ENCODE measurements at places on chromosomes 3 and 15. TPM values are rescaled to one million over a fixed set of nuclear protein-coding genes. Genes with fewer than 3 reads are reported as not detected.

GRCh38 chr3:64392001-64392400, 166.7 kb upstream of the PRICKLE2 start:
- DNase-seq: no peak

GRCh38 chr15:88810446-88810845, 7.2 kb downstream of the ACAN start:
- DNase-seq: no peak

GRCh38 chr3:140510303-140510861, 167.5 kb upstream of the TRIM42 start:
- DNase-seq: no peak

- no peak for DNase-seq
Measured at GRCh38 chr3:164302622-164303021, 775.7 kb downstream of the SI start.

DNA sequence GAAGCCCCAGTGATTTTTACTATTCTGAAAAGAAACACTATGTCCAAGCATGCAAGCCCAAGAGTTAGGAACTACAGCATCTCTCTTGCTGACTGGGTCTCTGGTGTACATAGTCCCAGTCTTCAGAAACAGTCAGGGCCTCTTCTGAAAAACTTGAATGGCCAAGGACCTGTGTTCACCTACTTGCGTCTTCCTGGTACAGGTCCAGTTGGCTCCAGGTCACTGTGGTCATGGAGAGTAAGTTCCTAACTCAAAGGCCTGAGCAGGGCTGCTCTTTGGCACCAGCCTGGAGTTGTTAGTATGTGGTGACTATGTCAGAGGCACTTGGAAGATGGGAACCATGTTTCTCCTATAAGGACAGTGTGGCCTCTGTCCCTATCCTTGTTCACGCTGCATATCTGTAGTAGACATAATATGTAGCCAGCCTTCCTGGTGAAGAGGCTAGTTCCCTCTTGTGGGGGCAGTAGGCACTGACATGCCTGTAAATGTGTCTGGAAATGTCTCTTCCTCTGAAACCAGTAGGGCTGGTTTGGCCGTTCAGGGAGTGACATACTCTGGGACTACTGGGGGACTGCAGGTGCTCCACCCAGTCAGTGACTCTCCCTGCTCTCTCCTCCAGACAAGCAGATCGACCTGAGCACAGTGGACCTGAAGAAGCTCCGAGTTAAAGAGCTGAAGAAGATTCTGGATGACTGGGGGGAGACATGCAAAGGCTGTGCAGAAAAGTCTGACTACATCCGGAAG, 2.6 kb upstream of the RBM15B start:
- DNase-seq: no peak

GRCh38 chr3:134904776-134905646, 110.0 kb downstream of the EPHB1 start:
- DNase-seq: no peak

GRCh38 chr3:150238995-150239619, 169.0 kb upstream of the TSC22D2 start:
- DNase-seq: no peak

DNA sequence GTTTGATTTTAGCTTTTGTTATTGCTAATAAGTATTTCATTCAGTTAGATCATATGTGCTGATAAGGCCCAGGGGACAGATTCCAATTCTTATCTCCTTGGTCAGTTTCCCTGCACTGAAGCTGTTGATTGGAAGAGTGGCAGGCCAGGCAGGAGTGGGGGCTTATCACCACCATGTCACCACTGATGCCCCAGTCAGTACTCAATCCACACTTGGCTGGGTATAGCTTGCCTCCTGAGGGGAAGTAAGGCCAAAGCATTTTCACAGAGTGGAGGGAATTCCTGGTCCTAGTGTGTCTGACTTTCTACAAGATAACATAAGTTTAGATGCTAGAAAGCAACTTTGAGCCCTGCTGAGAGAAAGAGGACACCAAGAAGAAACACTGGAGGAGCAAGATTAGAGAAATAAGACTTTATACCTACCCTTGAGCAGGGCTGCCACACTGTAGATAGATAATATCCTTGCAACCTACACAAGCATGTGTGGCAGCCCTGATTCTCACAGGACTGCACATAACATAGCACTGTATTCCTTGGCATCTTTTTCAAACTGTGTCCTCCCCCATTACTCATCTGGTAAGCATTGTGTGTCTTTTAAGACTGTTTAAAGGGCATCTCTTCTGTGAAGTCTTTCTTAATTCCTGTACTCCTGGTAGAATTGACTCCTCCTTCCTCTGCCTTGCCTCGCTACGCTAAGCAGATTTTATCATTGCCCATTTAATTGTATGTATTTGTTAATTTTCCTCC, 24.3 kb downstream of the OXNAD1 start:
- no peak for DNase-seq

DNA sequence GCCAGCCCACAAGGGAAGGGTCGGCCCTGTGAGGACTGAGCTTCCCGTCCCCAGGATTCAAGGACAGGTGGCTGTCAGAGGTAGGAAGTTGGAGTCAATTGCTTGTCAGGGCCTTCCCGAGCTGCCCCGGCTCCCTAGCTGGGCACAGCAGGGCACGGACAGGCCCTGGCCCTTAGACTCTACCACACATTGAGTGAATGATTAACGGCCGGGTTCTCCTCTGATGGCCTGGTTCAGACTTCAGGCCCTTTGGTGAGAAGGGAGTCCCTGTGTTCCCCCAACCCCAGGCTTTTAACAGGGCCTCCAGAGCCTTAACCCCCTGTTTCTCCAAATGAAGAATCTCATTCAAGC, 16.4 kb upstream of the FGD5 start:
- no peak for DNase-seq

- no peak for DNase-seq
Measured at GRCh38 chr3:157354722-157355121, 81.9 kb upstream of the PTX3 start.

- DNase-seq: no peak
Measured at GRCh38 chr3:45088543-45089358, 57.4 kb downstream of the CDCP1 start.

- no peak for DNase-seq
Measured at GRCh38 chr15:46815240-46815639, 902.1 kb upstream of the SEMA6D start.

DNA sequence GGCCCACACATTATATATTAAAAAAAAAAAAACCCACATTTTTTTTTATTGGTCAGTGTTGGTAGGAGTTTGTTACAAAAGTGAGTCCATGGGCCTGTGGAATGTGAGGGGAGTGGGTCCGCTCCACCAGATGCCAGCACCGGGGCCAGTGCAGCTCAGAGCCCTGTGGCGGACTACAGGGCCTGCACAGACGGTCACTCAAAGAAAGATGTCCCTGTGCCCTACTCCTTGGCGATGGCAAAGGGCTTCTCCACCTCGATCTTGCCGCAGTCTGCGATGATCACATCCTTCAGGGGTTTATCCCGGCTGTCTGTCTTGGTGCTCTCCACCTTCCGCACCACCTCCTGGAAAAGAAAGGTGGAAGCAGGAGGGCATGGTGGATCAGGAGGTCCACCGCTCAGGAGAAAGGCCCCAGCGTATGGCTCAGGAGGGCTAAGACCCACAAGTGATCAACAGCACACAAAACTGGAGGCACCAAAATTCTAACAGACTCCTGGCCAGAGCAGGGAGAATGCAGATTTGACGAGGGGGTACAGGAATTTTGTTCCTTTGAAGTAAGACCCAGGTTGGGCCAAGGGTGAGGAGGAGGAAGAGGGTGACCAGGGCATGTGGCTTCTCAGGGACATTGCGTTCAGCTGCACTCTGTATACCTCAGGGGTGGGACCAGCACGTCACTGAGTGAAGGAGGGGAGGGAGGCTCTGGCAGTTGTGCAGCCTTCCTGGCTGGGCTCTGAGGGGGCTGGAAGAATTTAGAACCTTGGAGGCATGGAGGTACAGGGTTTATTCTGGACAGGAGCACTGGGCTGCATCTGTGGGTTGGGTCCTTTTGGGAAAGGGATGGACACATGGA, 4.5 kb downstream of the SNX22 start:
- no peak for DNase-seq

GRCh38 chr3:52502001-52502400, 6.9 kb downstream of the STAB1 start:
- no peak for DNase-seq

DNA sequence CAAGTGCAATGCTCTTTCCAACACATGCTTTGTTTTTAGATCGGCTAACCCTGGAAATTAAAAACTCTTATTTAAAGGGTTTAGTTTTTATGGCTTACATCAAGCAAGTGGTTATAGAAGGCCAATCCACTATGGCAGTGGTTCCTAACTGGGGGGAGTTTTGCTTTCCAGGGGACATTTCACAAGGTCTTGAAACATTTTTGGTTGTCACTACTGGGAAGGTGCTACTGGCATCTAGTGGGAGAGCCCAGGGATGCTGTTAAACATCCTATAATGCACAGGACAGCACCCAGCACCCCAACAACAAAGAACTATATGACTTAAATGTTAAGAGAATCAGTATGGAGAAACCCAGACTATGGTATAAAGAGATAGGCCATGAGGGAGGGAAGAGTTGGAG, 439.0 kb downstream of the NTRK3 start:
- no peak for DNase-seq

DNA sequence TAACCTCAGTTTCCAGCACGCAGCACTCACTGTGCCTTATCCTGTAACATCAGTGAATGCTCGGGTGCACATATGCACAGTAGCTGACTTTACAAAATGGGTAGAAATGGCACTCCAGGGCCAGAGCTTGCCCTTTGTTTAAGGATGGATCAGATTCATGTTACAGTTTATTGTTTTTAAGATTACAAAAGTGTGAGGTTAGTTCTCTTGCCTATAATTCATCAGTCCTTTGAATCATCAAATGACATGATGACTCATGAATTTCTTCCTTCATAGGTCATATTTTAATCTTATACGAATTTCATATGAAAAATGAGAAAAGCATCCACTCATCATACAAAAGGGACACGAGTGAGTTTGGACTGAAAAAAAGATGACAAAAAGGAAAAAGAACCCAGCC, 545.3 kb downstream of the GBE1 start:
- no peak for DNase-seq

DNA sequence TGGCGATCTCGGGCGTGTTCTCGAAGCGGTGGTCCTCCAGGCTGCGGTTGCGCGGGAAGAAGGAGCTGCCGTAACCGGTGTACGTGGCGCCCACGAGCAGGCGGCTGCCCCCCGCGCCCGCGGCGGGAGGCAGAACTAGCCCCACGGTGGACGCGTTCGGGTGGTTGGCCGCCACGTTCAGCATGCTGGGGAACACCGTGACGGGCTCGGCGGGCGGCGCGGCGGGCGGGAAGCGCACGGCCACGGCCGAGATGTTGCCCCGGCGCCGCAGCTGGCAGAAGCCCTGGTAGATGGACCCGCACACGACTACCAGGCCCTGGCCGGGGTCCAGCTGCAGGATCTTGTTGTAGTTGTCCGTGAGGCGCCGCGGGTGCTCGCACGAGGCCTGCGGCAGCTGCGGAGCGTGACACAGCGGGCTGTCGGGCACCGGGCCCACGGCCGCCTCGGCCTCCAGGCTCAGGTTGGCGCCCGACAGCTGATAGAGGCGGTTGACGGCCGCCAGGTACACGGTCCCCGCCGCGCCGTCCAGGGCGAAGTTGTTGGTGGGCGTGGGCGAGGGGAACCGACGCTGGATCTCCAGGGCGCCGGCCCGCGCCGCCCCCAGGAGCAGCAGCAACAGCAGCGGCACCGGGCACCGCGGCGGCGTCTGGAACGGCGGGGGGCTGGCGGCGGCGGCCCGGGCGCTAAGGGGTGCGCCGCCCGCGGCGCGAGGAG, 397 bp downstream of the PLXND1 start:
- peak; percentile 26 for DNase-seq

- no peak for DNase-seq
Measured at GRCh38 chr3:178480274-178480673, 56.0 kb upstream of the KCNMB2 start.

DNA sequence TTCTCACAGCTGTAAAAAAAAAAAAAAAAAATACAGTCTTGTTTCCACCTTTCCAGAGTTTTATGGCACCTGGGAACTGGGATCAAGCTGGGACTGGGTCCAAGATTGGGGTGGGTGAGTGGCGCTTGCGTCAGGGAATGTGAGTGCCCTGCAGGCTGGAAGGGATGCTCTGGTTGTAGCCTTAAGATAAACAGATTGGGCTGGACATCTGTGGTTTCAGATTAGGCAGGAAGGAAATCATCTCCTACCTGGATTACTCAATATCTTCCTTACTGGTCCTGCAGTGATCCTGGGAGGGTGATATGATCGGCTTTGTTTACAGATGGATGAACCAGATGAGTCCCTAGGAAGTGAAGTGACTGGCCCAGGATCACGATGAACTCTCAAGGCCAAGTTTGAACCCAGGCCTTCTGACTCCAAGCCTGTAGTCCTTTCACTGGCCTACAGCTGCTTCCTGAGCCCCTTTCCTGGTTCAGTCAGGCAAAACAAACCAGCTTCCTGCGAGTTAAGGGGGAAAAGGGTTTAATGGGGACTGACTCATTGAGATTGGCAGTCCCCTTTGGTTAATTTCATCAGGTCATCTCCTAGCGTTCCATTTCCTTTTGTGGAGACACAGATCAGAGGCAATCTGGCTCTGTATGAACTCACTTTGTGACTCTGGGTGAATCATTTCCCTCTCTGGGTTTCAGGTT, 179.8 kb downstream of the THSD4 start:
- no peak for DNase-seq

DNA sequence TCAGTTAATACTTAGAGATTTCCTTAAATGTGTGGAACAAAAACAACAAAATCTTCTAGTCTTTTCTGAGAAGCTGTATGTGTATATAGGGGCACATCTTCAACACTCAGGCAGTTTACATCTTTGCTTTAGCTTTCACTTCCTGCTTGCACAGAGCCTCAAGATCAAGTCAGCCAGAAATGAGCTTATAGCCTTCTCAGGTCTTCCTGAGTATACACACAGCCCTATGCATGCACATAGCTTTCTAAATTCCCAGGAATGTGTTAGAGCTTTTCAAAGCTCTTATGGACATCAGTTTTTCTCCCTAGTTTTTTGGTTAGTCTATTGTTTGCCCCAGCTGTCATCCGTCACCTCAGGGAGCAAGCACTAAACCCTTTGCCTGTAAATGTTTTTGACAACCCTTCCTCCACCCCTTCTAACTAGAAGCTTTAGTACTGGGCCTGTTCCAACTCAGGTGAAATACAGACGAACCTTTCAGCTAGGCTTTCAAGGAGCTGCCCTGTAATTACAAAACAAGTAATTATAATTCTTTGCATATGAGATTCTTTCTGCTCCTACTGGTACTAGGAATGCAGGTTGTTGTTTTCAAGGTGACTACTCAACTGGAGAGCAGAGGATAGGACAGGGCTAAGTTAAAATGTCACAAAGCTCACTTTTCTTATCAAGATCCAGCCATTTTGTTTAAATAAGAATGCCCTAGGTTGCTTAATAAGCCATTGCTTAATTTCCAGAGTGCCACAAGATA, 22.6 kb upstream of the MTMR10 start:
- peak; percentile 48 for DNase-seq

Gene PLOD2
- not detected for total RNA-seq

Gene ESYT3
- total RNA-seq: not detected

Gene SYNPR
- total RNA-seq: not detected

Gene HSPBAP1
- total RNA-seq: 21.7 TPM

Gene PCYT1A
- 62.9 TPM for total RNA-seq

Gene LCTL
- total RNA-seq: not detected

Gene GABRR3
- total RNA-seq: not detected

Gene SLC28A1
- total RNA-seq: not detected

Gene RPL35A
- total RNA-seq: 1,522 TPM

Gene CYP19A1
- not detected for total RNA-seq

Gene SPINK8
- not detected for total RNA-seq

Gene CKMT1B
- not detected for total RNA-seq

Gene MAPKAPK3
- 26.7 TPM for total RNA-seq

Gene IMPG2
- 0.87 TPM for total RNA-seq
